ENCODE measurements at places on chromosomes 2 and 18.

GRCh38 chr18:78999939-79000338 lies 20.3 kb downstream of the SALL3 start:
- no peak for DNase-seq

- no peak for DNase-seq
Measured at GRCh38 chr2:158191076-158191895, 89.6 kb downstream of the UPP2 start.

- DNase-seq = no peak
Measured at GRCh38 chr2:54213082-54213481, 42.9 kb downstream of the TSPYL6 start.

DNA sequence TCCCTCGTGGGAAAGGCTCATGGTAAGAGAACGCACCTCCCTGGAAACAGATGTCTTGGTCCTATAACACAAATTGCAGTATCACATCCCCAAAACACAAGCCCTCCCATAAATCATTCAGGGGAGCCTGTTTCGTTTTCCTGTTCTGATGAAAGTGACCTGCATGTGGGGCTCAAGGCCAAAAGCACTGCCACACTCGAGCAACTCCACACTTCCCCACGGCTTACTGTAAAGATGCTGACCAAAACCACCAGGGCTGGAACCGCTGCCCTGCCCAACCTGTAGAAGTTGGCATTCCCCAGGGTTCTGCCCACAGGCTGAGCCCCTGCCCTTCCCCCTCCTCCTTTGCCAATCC lies 139.7 kb downstream of the BCL11A start:
- DNase-seq = no peak

DNA sequence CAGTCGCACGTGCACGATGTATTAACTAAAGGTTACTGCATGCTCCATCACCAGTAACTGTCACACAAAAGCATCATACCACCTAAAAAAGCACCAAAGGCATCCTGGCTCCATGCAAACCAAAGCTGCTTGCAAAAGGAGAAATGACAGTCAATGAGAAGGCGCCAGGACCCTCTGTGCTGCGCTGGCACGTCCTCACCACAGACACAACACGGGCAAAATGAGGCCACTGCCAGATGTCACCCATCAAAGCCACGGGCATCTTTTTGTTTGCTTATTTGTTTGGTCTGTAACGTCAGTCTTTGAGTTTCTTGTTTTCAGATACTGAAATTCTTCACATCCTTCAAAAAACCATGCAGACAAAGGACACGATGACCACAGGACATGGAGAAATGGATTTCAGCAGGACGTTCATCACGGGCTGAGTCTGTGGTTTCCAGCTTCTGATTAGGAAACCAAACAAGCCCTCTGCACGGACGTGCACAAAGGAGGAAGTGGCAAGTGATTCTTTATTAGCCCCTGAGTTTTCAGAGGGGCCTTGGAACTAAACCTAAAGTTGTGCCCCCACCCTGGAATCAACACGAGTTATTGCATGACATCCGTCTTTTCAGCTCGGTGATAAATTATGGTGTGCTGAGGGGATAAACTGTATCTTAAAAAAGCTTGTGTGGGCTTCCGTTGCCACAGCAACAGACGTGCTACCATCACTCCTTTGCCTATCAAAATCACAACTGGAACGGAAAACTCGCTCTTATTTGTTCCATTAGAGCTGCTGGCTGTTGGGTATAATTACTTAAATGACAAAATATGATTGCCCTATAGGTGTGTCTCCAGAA lies 181.8 kb downstream of the EIPR1 start:
- DNase-seq = no peak

DNA sequence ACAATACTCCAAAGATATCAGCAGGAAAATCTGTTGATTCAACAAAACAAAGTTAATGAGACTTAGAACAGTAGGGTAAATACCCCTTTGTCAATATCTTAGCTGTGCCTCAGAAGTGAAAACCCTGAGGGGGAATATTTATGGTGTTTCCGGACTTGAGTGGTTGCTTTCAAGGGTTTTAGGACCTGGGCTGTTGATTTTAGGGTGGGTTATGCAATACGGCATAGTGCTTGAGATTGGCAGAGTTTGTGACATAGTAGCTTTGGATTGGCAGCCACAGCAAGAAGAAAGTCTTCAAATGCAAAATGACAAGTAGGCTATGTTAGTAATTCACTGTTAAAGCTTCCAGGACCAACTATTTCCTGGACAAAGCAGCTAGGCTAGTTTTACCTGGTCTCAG lies 826.3 kb upstream of the CDH2 start:
- no peak for DNase-seq

- DNase-seq = no peak
Measured at GRCh38 chr2:170711196-170711773, 3.9 kb upstream of the SP5 start.

DNA sequence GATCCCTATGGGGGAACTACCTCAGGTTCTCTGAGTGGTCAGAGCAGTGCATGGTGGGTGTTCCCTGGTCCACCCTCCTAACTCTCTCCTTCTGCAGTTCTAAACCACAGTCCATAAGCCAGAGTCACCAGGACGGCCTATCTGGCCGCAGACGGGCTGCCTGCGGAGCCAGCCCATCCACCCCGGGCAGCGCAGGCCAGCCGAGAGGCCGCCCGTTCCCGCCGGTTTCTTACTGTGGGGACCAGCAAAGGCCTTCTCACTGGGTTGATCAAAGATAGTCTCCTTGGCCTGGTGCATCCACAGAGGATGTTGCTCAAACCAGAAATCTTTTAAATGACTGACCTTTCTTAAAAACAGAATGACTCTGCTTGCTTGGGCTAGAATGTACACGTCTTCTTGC lies 9.6 kb upstream of the CHST10 start:
- no peak for DNase-seq

- DNase-seq = peak; percentile 44
Measured at GRCh38 chr2:171173087-171173486, 12.4 kb upstream of the TLK1 start.

- DNase-seq = no peak
Measured at GRCh38 chr2:77199411-77199810, 322.8 kb downstream of the LRRTM4 start.

- no peak for DNase-seq
Measured at GRCh38 chr2:36952748-36953197, 13.6 kb downstream of the STRN start.

- no peak for DNase-seq
Measured at GRCh38 chr2:186607660-186608324, 17.9 kb downstream of the ITGAV start.

- no peak for DNase-seq
Measured at GRCh38 chr2:205686783-205687640, 4.7 kb downstream of the NRP2 start.

- no peak for DNase-seq
Measured at GRCh38 chr2:220946552-220946951, 625.6 kb downstream of the EPHA4 start.

DNA sequence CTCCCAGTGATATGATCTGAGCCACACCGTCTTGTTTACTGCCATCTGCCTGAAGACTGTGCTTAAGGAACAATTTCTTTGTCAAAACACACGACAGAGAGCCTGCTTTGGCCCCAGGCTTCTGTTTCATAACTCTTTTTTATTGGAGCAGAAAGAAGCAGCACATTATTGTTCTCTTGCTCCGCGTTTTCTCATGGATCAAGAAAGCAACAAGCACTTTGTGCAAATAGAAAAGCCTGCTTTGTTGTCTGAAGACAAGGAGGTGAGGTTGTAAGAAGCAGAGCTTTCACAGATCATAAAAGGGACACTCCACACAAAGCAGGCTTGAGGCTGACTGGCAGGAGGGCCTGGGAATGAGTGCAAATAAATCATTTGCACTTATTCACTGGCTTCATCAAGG lies 118.3 kb upstream of the FAM136A start:
- no peak for DNase-seq

DNA sequence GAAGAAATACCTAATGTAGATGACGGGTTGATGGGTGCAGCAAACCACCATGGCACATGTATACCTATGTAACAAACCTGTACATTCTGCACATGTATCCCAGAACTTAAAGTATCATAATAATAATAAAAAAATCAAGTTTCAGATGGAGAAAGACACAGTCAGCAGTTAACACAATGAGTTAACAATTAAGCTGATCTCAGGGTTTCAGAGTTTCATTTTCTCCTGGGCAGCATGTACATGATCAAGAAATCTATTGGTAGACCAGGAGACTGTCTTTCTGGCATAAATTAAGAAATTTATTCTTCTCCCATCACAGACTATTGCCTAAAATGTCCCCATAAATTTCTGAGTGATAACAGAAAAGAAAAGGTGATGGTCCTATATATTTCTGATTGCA lies 155.3 kb downstream of the RAD51AP2 start:
- no peak for DNase-seq

DNA sequence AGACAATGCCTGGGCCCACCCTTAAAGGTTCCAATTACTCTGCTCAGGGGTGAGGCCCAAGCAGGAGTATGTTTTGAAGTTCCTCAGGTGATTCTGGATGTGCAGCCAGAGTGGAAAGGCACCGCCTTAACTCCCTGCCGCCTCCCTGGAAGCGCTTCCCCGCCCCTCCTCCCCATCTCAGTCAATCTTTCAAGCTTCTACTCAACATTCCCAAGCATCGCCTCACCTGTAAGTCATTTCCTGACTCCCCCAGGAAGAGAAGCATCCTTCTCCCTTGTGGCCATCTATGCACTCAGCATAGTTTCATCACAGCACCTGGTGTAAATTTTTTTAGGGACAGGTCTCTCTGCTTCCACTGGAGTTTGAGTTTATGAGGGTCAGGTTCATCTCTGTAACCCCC lies 67.5 kb downstream of the MYL12B start:
- DNase-seq = no peak

DNA sequence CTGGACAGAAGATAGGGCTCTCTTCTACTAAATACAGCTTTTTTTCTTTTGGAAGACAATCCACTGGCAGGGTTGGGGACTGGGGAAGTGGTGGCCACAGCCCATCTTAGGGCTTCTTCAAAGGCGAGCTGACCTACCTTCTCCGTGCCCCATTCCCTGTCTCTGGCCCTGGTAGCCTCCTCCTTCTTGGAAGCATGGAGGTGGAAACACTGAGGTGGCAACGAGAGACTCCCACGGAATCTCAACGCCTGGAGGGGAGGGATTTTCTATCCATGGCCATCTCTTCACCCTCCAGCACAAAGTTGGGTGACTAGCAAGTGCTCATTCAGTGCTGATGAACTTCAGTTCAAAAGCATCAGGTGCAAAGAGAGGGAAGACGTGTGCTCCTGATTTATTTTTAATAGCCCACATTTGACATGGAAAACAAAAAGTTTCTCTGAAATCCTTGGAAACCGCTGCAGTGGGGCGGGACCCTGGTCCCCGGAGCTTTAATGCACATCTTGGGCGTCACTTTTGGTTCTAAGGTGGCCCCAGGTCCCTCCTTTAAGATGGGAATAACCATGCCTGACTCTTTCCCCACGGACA lies 633 bp upstream of the ARMC9 start:
- no peak for DNase-seq

GRCh38 chr2:198004173-198004572 lies 199.8 kb downstream of the PLCL1 start:
- DNase-seq = no peak

All from activated CD8-positive, alpha-beta memory T cell treated with anti-CD3 and anti-CD28 coated beads, Interleukin-2, amount 10 ng/mL, durations not matched to agents 7 days and 5 days (primary cell).